ENCODE measurements at places on chromosomes 12 and 14. TPM values are rescaled to one million over a fixed set of nuclear protein-coding genes. Genes with fewer than 3 reads are reported as not detected.

Gene ZC2HC1C
- 1.2 TPM for total RNA-seq

Gene TSPAN19
- total RNA-seq, result under 0.01 TPM

Gene PAPLN
- 12.2 TPM for total RNA-seq

Gene NTN4
- total RNA-seq, result 11.1 TPM

Gene SLC16A7
- total RNA-seq, result 110 TPM

Gene JAG2
- 1.6 TPM for total RNA-seq

Gene AGAP2
- total RNA-seq, result 0.15 TPM

Gene OVCH1
- 0.83 TPM for total RNA-seq

Gene AACS
- total RNA-seq, result 31.4 TPM

Gene CLEC4D
- total RNA-seq, result not detected

Gene EMP1
- 84.7 TPM for total RNA-seq

Gene PLBD2
- 59.1 TPM for total RNA-seq

Gene CLEC1B
- total RNA-seq, result not detected

Gene SLC10A1
- not detected for total RNA-seq

Gene AQP6
- total RNA-seq, result not detected

Gene GRIP1
- total RNA-seq, result not detected

Gene ACSS3
- total RNA-seq, result 19.8 TPM

Gene ZBTB42
- total RNA-seq, result 3.2 TPM

Gene FAM90A1
- not detected for total RNA-seq

Gene LBHD2
- total RNA-seq, result not detected

Gene FERMT2
- total RNA-seq, result 94.3 TPM

Gene STAB2
- total RNA-seq, result not detected

Gene LGR5
- total RNA-seq, result not detected

Gene DNAAF2
- total RNA-seq, result 7.0 TPM

Gene SLC22A17
- total RNA-seq, result 28.0 TPM

Gene P2RX2
- not detected for total RNA-seq

Gene PTPRO
- 1.2 TPM for total RNA-seq

Gene RESF1
- 26.6 TPM for total RNA-seq

Gene AVPR1A
- total RNA-seq, result not detected

Gene ITGB7
- 0.44 TPM for total RNA-seq

Gene CLEC2D
- total RNA-seq, result 4.1 TPM

Gene CCDC63
- not detected for total RNA-seq

Gene CRIP2
- total RNA-seq, result 67.5 TPM

Gene NANOG
- total RNA-seq, result under 0.01 TPM

Gene VSX2
- total RNA-seq, result not detected

Gene MMP19
- 12.1 TPM for total RNA-seq

Gene OGFOD2
- 14.5 TPM for total RNA-seq

Gene KRT77
- not detected for total RNA-seq

Gene EXOC3L4
- 0.44 TPM for total RNA-seq

Gene GPR135
- 4.1 TPM for total RNA-seq

Gene KRT79
- total RNA-seq, result not detected

Gene VRTN
- not detected for total RNA-seq

Gene ARMH4
- 5.5 TPM for total RNA-seq

Gene HCFC2
- 28.8 TPM for total RNA-seq

Gene ZNF84
- total RNA-seq, result 24.1 TPM

Gene RNASE3
- not detected for total RNA-seq

Gene EML1
- 72.9 TPM for total RNA-seq

Gene LRP1-AS
- not detected for total RNA-seq

Gene PMEL
- total RNA-seq, result 0.33 TPM

Gene DIO2
- 16.1 TPM for total RNA-seq

Gene KRT74
- total RNA-seq, result not detected

Gene SERPINA1
- total RNA-seq, result under 0.01 TPM

Gene PPFIBP1
- 64.7 TPM for total RNA-seq

Gene GSG1
- 0.66 TPM for total RNA-seq

Gene ARL6IP4
- total RNA-seq, result 137 TPM

Gene ASB2
- 0.50 TPM for total RNA-seq

Gene PTPN21
- 10.3 TPM for total RNA-seq

Gene COX8C
- total RNA-seq, result not detected
